ENCODE measurements at places on chromosomes 4 and X.

- H3K27me3 ChIP-seq = no peaks in the 10 kb centered on the region
- no peak overlapping the region for H3K4me3 ChIP-seq
- no peaks in the 10 kb centered on the region for H3K36me3 ChIP-seq
- no peak for DNase-seq
- H3K4me1 ChIP-seq = no peaks in the 10 kb centered on the region
These were observed 158.6 kb downstream of the TRIML1 start for GRCh38 chr4:188297873-188298272.

DNA sequence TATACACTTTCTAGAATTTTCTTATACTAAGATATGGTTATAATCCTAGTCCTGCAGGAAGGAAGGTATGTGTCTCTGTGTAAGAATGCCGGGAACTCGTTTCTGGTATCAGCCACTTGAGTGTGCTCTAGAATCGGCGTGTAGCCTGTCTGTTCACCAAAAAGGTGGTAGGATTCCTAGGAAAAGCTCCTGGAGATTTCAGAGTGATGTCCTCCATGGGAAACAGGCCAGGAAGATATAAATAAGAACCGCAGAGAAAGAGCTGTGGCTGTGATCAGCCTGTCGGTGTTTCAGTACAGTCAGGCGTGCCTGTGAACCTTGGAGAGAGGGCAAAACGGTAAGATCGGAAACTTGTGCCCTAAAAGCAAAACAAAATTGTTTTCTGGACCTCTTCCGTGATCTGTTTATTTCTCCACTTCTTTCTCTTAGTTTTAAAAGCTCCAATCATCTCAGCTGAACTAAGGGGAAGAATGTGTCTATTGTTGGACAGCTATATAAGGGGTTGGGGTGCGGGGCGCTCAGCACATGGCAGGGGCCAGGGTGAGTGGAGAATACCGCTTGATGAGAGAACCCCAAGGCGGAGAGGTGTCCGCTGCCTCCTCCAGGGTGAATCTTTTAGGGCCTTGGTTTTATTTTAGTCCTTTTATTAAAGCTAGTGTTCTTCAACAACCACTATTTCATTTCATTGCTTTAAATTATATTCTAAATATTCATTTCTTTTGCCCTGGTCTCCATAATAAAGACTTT lies 303.8 kb upstream of the TENM3 start:
- DNase-seq = no peak
- no peak overlapping the region for H3K27ac ChIP-seq
- H3K4me3 ChIP-seq = no peak overlapping the region
- H3K27me3 ChIP-seq = no peaks in the 10 kb centered on the region
- no peaks in the 10 kb centered on the region for H3K36me3 ChIP-seq
- no peaks in the 10 kb centered on the region for H3K4me1 ChIP-seq

DNA sequence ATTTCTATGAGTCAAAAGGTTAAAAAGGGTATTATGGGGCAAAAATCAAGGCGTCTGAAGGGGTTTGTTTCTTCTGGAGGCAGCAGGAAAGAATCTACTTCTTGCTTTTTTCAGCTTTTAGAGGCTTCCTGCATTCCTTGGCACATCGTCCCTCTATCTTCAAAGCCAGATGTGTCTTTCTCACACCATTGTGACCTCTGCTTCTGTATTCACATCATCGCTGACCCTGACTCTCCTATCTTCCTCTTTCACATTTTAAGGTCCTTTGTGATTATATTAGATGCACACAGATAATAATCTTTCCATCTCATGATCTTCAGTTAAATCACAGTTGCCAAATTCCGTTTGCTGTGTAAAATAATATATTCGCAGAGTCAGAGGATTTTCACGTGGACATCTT lies 112.7 kb downstream of the PPP4R3C start:
- no peaks in the 10 kb centered on the region for H3K36me3 ChIP-seq
- H3K27ac ChIP-seq = no peak overlapping the region

DNA sequence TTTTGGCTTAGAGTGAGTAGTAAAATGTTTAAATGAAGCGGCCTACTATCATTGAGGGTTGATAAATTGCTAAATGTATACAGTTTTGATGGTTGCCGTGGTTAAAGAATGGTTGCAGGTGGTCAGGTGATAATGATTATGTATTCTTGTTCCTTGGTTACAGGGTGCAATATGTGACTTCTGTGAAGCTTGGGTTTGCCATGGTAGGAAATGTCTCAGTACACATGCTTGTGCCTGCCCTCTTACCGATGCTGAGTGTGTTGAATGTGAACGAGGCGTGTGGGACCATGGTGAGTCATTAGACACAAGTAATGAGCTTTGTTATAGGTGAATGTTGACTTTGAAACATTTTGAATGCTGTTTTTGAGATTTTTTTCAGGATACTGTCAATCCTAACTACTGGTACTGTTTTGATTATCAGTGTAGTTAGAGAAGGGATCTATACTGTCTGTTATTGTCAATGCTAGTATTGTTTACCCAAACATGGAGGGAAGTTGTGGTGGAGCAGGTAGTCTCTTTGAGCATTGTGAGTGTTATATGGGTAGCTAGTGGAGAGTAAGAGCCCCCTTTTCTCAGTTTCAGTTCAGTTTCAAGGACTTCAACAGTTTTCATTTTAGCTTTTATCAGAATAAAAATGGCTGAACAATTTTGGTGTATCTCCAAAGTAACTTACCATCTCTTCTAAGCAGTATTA lies 8.9 kb downstream of the ZNF330 start:
- peaks cover 40% of the 10 kb centered on the region for H3K36me3 ChIP-seq
- no peak for DNase-seq
- no peaks in the 10 kb centered on the region for H3K4me1 ChIP-seq
- no peak overlapping the region for H3K4me3 ChIP-seq
- no peaks in the 10 kb centered on the region for H3K27me3 ChIP-seq
- no peak overlapping the region for H3K27ac ChIP-seq

GRCh38 chr4:88101165-88101564 lies 57.3 kb downstream of the ABCG2 start:
- no peak for DNase-seq
- H3K27ac ChIP-seq = no peak overlapping the region
- H3K4me3 ChIP-seq = no peak overlapping the region
- H3K27me3 ChIP-seq = no peaks in the 10 kb centered on the region

Measured in CD4-positive, alpha-beta memory T cell (primary cell).